ENCODE measurements at places on chromosomes 2 and 18. TPM values are rescaled to one million over a fixed set of nuclear protein-coding genes. Genes with fewer than 3 reads are reported as not detected.

The PRKAG3 gene
- total RNA-seq, result 0.14 TPM

The CDH7 gene
- 1.0 TPM for total RNA-seq

The CLEC4F gene
- total RNA-seq, result not detected

The RASGRP3 gene
- 21.0 TPM for total RNA-seq

The ACOXL gene
- total RNA-seq, result 8.0 TPM

The CYBRD1 gene
- total RNA-seq, result 130 TPM

The AGXT gene
- not detected for total RNA-seq

The FAM161A gene
- 1.8 TPM for total RNA-seq

The MOB4 gene
- total RNA-seq, result 23.4 TPM

The LOXHD1 gene
- 1.4 TPM for total RNA-seq

The TMEM198 gene
- 11.5 TPM for total RNA-seq

The MRPL30 gene
- 37.3 TPM for total RNA-seq

The LYG1 gene
- total RNA-seq, result 2.8 TPM

The CREB1 gene
- total RNA-seq, result 47.1 TPM

The STK17B gene
- total RNA-seq, result 24.6 TPM

The FBXO48 gene
- 0.85 TPM for total RNA-seq

The RESP18 gene
- not detected for total RNA-seq

The SCYGR4 gene
- total RNA-seq, result not detected

The MEIS1 gene
- total RNA-seq, result 23.7 TPM

The NT5C1B gene
- 4.8 TPM for total RNA-seq

The GCG gene
- not detected for total RNA-seq

The HOXD8 gene
- 10.4 TPM for total RNA-seq

The TRPM8 gene
- total RNA-seq, result 71.1 TPM

The LYPD6B gene
- 16.8 TPM for total RNA-seq

The ITGB6 gene
- total RNA-seq, result 12.3 TPM

The USP34 gene
- 206 TPM for total RNA-seq

Data from prostate gland (tissue), 2 donors.